ENCODE measurements at places on chromosomes 4 and X.
A peak's percentile ranks its signal among the peaks of the same experiment; 100 is the strongest.

GRCh38 chrX:30253257-30253656 lies 6.3 kb downstream of the MAGEB1 start:
- no peak for DNase-seq

DNA sequence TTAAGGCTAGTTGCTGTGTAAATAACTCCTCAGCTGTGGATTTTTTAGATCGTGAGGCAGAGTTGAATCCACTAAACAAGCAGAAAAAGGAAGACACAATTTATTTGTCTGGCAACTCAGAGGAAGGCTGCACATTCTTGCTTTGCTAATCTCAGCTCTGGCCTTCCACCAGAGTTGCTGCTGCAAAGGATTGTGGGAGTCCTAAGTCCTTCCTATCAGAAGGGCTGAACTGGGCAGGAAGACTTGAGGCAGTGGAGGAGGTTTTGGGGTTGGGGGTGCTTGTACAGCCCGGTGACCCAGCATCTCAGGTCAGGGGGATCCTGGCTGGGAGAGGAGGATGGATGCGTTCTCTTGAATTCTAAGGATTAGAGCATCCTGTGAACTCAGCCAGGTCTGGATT lies 11.0 kb upstream of the VSIG1 start:
- DNase-seq, result no peak

- DNase-seq, result peak; percentile 55
Measured at GRCh38 chr4:54099748-54100574, at the start of gene GSX2. TSS of gene GSX2 (plus strand) at chr4:54100163. CDS start at chr4:54100345, 182 bp downstream.

- no peak for DNase-seq
Measured at GRCh38 chr4:127134490-127134889, 498.3 kb upstream of the INTU start.

- DNase-seq, result peak; percentile 52
Measured at GRCh38 chr4:88033309-88033708, 25.9 kb downstream of the PKD2 start.
